ENCODE measurements at places on chromosomes 4 and X.

DNA sequence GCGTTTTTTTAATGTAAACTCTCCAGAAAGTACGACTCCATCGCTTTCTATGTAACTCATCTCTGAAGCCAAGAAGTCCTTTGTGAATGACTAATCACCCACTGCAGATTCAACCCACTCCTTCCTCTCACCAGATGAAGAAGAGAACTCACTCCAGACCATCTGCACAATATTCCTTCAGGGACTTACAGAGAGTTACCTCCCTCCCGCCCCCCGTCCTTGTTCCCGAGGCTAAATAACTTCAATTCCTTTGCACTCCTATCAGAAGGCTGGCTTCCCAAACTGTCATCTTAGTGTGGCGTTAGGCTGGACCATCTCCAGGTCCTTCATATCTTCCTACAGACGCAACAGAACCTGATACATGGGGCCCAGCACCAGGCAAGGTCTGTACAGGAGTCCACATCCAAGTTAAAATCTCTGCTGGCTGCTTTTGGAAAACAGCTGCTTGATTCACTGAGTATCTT lies 82.4 kb downstream of the AFAP1 start:
- no peak for DNase-seq

DNA sequence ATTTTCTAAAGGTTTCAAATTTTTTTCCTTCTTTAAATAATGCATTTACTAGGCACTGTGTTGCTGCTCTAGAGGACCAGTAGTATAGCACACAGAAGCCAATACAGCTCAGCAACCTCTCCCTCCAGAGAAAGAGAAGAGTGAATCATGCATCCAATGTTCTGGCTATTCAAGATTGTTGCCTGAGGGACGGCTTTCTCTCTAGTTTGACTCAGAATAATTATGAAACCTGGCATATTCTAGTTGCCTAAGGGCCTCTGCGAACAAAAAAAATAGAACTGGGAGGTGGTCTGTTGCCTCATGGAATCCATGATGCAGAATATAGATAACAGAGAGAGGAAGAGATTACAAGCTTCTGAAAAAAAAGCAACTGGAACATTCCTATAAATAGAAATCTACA lies 1233.3 kb upstream of the PABPC4L start:
- no peak for DNase-seq

- DNase-seq, result no peak
Observed at GRCh38 chrX:68550193-68550592, 51.3 kb downstream of the YIPF6 start.

DNA sequence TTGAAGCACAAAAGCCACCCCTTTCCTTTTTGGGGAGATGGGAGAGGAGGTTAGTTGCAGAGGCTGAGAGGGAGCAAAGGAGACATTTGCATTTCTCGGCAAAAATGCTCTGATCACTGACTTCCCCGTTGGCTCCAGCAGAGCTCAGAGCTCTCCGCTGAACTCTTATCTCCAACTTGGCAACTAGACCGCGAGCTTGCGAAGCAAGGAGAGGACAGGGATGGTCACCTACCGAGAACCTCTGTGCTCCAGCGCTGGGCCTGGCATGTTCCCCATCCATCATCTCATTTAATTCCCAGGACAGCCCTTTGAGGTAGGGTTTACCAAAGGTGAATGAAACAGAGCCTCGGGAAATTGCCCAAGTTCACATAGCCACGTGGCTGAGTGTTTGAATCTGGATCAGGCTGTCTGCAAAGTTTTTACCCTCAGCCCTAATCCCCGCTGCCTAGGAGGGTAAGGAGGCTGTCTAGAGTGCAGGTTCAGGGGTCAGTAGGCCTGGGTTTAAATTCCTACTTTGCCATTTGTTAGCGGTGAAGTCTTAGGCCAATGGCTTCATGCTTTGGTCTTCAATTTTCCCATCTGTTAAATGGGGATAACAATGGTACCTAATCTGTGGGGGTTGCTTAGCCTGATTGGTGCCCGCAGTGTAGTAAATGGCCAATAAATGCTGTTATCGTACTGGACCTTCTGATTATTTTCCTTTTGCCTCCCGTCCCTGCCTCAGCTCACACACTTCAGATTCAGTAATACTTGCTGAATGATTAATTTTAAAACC lies 3.8 kb upstream of the CITED1 start:
- no peak for DNase-seq

GRCh38 chr4:31134720-31135119 lies 414.6 kb downstream of the PCDH7 start:
- no peak for DNase-seq

- DNase-seq, result no peak
Observed at GRCh38 chrX:129091097-129091496, 432.2 kb downstream of the SMARCA1 start.

DNA sequence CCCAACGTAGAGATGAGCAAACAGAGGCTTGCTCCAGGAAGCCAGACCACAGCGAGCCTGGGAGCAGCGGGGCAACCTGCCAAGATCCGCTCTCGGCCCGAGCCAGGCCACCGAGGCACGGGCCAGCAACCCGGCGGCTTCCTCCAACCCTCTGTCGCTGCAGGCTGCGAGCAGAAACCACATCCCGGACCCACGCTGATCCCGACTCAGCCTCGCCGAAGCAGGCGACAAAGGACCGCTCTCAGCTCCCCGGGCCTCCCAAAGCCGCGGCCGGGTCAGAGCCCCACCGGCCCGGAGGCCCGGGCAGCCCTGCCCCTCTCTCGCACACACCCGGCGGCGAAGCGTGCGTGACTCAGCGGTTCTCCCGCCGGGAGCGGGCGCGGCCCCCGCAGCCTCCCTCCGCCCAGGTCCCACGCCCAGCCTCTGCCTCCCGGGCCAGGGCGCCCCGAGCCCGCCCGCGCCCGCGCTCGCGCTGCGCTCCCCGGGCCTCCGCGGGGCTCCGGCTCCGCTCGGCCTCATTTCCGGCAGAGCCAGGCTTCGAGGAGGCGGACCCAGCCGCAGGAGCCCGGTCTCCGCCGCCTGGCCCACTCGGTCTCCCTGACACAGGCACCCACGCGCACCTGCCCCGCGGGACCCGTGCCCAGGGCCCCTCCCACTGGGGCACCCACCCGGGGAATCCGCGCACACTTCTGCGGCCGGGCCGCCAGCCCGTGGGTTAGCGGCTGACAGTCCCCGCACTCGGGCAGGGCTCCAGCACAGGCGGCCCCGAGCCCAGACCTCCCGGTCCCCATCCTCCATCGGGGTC lies 1.7 kb downstream of the PPP2R2C start:
- DNase-seq, result no peak

- DNase-seq, result peak; percentile 7
Observed at GRCh38 chr4:56289934-56290333, 97.4 kb downstream of the AASDH start.

GRCh38 chrX:27924718-27925117 lies 56.5 kb downstream of the DCAF8L1 start:
- DNase-seq, result no peak

DNA sequence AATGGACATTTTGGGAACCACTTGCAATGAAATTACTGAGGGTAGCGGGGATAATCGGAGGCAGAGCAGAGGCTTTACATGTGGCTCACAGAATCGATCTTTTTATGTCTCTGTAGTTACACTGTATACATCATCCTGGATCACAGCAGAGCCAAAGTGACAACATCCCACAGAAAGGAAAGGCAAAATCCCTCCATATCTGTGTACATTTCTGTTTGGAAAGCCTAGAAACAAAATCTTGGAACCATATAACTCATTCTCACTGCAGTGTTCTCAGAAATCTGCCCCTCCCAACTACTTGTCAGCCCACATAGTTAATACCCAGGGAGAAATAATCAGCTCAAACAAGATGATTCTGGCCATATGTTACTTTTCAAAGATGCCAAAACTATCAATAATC lies 211.6 kb downstream of the DCLK2 start:
- DNase-seq, result no peak

GRCh38 chrX:95628796-95629195 lies 1055.8 kb upstream of the DIAPH2 start:
- no peak for DNase-seq
